Suppressor macrophage treated with lipopolysaccharide for 4 hours (primary cell): ENCODE measurements at places on chromosomes 1 and 21.

DNA sequence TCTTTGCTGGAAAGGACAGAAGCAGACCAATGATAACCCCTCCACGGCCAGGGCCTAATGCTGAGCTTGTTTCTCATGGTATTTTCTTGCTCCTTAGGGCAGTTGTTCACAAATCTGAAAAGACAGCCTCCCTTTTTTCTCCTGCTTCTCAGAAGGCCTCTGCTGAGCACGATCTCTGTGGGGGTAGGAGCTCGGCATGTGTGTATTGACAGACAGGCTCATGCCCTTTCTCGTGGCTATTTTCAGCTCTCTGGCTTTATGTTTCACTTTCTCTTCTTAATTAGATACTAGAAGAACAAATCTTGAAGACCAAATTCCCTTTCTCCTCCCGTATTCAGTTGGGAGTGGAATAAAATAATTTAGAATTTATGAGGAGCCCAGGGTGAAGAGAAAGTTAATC, 768 bp upstream of the RIIAD1 start:
- peak; percentile 66 for DNase-seq

GRCh38 chr1:1625824-1626206, 6.2 kb upstream of the MMP23B start:
- DNase-seq: no peak

DNA sequence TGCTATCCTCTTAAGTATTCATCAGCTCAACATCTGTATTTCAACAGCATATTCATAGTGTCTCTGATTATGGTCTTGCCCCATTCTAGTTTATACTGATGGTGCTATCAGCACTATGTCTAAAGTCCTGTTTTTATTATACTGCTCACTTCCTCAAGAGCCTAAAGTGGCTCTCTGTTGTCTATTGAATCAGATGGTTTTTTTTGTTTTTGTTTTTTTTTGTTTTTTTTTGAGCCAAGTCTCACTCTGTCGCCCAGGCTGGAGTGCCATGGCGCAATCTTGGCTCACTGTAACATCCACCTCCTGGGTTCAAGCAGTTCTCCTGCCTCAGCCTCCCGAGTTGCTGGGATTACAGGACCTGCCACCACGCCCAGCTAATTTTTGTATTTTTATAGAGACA, 6.1 kb downstream of the STX12 start:
- DNase-seq: peak; percentile 40

DNA sequence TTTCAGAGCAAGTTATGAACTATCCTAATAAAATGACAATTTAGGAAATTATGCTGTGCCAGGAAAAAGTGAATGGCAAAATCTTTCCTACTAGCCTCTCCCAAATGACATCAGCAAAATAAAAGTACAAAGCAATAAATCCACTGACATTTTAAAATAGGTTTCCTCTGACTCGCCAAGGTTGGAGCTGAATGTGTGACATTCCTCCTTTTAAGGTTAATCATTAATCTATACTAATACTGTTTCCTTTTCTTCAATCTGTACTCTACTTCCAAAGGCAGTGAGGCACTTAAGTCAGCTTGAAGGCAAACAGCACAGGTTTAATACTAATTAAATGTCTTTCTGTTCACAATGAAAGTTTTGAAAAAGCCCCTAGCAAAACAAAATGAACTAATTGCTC, 15.7 kb downstream of the RNF19B start:
- DNase-seq: no peak

GRCh38 chr1:15337656-15338402, 71.9 kb upstream of the EFHD2 start:
- peak; percentile 62 for DNase-seq

DNA sequence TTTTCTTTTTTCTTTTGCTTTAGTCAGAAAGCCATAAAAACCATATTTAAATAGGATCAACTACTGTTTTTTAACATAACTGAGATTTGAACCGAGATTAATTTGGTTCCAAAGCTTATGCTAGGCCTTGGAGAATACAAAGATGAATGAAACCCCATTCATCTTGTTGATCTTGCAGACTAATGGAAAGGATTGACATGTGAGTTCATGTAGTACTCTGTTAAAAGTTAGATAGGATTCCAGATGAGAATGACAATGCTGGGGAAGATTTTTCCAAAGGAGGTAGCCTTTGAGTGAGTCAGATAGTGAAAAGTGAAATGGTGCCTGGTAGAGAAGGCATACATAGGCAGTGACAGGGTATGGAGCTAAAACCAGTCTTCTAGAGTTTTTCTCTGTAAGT, 22.7 kb downstream of the RBM15 start:
- DNase-seq: no peak

DNA sequence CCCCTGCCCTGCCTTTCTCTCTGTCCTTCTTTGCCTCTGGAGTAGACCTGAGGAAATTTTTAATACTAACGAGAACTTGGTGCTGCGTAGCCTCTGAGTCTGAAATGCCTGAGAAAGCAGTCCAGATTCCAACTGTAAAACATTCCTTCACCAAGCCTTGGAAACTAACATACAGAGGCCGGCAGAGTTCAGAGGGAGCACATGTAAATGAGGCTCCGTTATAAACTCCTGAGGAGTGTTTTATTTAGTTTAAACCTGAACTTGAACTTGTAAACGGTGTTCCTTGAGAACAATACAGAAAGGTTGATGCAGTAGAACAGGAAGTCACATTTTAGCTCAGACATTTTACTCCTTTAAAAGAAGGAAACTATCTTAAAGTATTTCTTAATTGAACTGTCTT, 280.7 kb downstream of the TM2D1 start:
- no peak for DNase-seq

- DNase-seq: no peak
Measured at GRCh38 chr21:45470087-45470515, 65.1 kb downstream of the COL18A1 start.

- DNase-seq: peak; percentile 35
Measured at GRCh38 chr1:184624626-184625025, 130.0 kb downstream of the EDEM3 start.

DNA sequence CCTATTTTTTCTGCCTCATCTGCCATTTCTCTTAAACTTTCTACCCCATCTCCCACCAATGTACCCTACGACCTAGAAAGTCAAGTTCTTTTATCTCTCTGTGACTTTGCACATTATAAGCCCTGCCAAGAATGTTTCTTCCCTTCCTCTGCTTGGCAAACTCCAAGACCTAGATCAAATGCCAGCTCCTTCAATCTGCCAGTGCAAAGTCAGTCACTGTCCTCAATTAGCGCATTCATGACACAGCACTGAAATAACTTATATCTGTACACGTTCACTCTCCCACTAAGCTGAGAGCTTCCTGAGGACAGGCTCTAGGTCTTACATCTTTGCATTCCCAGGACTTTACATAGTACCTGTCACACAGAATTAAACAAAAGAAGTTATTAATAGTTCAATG, 21.4 kb upstream of the LSM10 start:
- DNase-seq: no peak

DNA sequence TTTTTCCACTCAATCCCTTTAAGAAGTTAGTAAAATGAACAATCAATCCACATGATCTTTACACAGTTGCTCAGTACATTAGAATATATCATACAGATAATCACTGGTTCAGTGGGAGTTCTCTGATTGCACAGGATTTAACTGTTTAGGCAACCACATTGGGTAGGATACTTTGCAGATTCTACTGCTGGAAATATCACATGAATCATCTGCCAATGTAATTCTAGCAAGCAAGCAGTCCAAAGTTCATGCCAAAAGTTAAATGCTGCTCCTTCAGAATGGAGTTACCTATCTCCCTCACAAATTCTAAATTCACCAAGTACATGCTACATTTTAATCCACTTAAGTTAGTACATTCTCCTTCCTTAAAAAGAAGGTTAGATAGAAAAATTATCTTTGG, 52.4 kb downstream of the NEGR1 start:
- DNase-seq: no peak

GRCh38 chr1:161989108-161989507, 34.6 kb downstream of the OLFML2B start:
- no peak for DNase-seq

GRCh38 chr1:234212764-234213657, 160.2 kb upstream of the COA6 start:
- DNase-seq: peak; percentile 68

DNA sequence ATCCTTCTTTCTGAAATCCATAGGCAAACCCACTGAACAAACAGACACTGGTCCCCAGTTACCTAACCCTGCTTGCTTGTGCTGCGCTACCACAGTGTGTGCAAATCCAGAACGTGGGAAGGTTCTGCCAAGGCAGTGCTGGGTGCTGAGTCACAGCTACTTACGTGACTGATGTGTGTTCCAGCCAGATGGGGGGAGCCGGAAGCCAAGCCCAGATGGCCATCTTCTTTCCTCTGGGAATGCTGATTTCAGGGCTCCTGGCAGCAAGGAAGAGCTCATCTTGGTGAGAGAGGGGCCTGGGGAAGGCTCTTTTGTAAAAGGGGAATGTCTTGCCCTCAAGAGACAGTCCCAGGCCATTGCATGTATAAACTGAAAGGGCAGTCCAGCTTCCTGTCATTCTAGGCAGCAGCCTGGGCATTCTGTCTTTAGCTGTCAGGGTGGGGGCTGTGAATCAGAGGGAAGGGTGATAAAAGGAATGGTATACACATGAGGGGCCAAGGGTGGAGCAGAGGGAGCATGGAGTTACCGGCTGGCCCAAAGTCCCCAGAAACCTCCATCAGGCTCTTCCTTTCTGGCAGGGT, 54.1 kb downstream of the CD46 start:
- peak; percentile 85 for DNase-seq

DNA sequence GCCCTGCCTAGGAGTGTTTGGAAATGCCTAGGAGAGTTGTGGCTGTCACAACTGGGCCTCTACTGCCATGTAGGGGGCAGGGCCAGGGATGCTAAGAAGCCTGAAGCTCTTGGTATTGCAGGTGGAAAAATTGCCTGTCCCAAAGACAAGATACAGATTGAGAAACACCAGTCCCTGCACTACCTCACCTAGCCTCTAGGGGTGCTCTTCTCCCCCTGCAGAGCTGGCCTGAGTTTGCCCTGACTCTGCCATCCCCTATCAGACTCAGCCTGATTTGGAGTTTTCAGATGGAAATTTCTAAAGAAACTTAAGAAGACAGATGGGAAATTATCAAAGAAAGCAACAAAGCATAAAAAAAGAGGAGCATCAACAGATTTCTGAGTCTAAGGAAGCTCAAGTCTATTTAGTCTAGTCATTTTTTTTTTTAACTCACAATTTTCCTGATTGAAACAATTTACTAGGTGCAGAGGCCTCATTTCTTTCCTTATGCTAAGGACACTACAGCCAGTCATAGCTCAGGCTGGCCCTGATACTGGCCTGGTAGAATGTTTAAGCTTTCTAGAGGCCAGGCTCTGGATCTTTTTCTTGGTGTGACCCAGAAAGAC, 61.4 kb upstream of the LRRN2 start:
- peak; percentile 70 for DNase-seq

GRCh38 chr1:12771186-12771585, 2.4 kb upstream of the PRAMEF12 start:
- DNase-seq: no peak

DNA sequence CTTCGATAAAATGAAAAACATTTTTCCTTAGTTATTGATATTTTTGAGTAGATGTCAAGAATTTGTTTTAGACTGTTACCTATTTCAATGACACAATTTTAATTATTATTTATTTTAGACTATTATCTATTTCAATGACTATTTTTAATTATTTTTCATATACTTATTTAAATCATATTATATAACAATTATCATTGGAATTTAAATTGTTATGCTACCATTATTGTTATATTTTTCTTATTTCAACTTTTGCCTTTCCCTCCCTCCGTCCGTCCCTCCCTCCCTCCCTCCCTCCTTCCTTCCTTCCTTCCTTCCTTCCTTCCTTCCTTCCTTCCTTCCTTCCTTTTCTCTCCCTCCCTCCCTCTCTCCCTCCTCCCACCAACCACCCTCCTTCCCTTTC, 229.3 kb downstream of the GRIK1 start:
- DNase-seq: no peak

DNA sequence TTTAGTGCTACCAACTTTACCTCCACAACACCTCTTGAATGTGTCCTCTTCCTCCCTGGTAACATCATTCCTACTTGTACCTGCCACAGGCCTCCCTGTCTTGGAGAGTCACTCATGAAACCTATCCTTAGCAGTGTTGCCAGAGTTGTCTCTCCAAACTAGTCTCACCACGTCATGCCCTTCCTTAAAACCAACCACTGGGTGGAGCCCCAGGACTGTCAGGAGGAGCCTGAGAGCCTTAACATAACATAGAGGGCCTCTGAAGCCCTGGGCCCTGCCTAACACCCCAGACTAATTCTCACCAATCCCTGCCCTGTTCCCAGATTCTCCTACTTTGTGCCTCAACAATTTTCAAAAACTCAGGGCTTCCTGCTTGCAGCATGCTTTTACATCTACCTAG, 65.3 kb downstream of the ZNF697 start:
- DNase-seq: peak; percentile 78

GRCh38 chr1:78223417-78224215, 177.8 kb downstream of the GIPC2 start:
- DNase-seq: no peak

DNA sequence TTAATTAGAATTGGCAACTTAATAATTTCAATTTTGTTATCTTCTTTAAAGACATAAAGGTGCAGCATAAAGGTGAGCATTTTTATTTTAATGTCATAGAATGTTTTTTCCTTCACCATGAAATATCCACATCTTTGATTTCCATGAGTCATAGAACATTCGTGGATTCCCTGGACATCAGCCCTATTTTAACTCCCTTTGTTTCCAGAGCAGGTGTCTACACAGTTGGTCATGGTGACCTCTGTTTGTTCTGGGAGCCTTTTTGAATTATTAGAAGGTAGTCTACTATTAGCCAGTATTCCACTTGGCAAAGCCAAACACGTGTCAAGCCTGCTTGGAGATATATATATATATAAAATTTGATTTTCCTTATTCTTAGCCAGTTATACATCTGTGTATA, 572.9 kb downstream of the LTN1 start:
- no peak for DNase-seq

DNA sequence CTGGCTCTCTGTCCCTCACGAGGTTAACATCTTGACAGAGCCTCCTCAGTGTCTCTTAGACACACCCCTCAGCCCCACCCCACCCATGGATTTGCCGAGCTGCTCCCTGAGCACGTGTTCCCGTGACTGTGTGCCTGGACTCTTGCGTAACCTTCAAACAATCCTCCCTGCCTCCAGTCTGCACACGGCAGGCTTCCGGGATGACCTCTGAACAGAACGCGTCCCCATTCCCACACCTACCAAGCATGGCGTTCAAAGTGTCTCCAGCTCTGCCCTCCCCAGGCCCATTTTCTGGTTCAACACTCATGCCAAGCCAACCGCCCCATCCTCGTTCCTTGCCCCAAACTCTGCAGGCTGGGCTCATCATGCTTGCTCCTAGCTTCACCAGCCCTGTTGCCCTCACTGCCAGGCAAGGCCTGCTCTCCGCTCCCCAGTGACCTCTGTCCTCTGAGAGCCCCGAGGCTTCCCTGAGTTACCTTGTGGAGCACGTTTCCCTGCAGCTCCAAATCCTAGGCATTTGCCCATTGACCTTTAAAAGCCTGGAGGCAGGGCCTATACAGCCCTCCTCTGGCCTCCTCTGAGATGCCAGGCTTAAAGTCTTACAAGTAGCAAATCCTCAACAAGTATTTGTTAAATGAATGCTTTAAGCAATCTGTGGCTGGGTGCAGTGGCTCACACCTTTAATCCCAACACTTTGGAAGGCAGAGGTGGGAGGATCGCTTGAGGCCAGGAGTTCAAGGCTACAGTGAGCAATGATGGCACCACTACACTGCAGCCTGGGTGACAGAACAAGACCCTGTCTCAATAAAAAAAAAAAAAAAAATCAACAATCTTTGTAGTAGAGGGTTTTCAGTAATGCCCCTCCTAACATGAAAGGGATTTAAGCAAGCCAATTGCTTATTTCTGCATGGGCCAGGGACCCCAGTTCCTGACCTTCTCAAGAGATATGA, 5.0 kb downstream of the AGT start:
- no peak for DNase-seq

GRCh38 chr1:32782086-32782485, 35.1 kb downstream of the YARS1 start:
- no peak for DNase-seq
